Activated CD8-positive, alpha-beta T cell treated with anti-CD3 and anti-CD28 coated beads, Interleukin-2, amount 10 ng/mL, durations not matched to agents 7 days and 5 days (primary cell): ENCODE measurements at places on chromosomes 11 and 22. TPM values are rescaled to one million over a fixed set of nuclear protein-coding genes. Genes with fewer than 3 reads are reported as not detected.

Gene MICAL2
- total RNA-seq: 34.9 TPM

- DNase-seq: no peak
- peaks cover 8% of the 10 kb centered on the region for H3K36me3 ChIP-seq
- no peak overlapping the region for H3K4me3 ChIP-seq
- H3K4me1 ChIP-seq: peaks cover 81% of the 10 kb centered on the region
- H3K27ac ChIP-seq: peak overlapping the region; percentile 98
- H3K27me3 ChIP-seq: no peaks in the 10 kb centered on the region
Measured at GRCh38 chr11:66324664-66325063, 7.8 kb upstream of the CD248 start.

Gene MAML2
- 15.5 TPM for total RNA-seq

Gene PKDREJ
- not detected for total RNA-seq
